ENCODE measurements at places on chromosomes 12 and 14. TPM values are rescaled to one million over a fixed set of nuclear protein-coding genes. Genes with fewer than 3 reads are reported as not detected.

GRCh38 chr12:53451661-53452158, at the start of gene PCBP2:
PCBP2 (plus strand) TSS chr12:53452102; CDS start chr12:53454801, 2,699 bp downstream.
- H3K27me3 ChIP-seq = no peaks in the 10 kb centered on the region
- peak; percentile 93 for DNase-seq
- H3K4me3 ChIP-seq = peak within 1 kb of the TSS; percentile 99
- H3K4me1 ChIP-seq = peaks cover 17% of the 10 kb centered on the region

DNA sequence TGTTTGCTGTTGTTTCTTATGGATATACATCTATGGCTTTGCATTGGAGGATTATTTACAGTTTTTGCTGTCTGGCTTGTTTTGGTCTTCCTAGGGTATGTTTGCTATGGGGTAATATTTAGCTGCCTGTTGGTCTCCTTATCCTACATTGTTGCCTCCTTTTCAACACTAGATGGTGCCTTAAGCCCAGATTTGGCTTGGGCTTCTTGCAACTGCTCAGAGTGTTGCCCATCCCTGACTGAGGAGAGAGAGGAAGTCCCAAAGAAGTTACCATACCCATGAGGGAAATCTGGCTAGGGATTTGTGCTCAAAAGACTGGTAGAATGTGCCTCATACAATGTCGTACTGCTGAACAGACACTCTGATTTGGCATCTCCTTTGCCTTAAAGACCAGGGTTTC, 94.6 kb upstream of the MUCL1 start:
- no peaks in the 10 kb centered on the region for H3K36me3 ChIP-seq
- no peaks in the 10 kb centered on the region for H3K27me3 ChIP-seq

DNA sequence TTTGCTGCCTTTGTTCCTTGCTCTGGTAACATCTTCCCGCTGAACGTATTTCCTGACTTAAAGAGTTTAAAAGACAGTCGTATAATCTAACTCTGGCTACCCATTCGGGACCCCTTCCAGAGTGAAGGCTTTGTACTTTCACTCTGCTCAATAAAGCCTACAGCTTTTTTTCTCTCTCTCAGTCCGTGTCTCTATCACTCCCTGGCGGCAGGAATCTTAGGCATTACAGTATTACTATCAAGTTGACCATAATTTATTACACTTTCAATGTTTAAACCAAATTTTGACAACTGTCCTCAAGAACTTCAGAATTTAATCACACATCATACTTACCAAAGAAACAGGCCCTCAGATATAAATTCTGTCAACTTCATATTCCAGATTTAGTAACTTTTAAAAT, 967.9 kb downstream of the FSCB start:
- no peak for DNase-seq
- H3K36me3 ChIP-seq = no peaks in the 10 kb centered on the region
- no peaks in the 10 kb centered on the region for H3K27me3 ChIP-seq
- H3K4me3 ChIP-seq = no peak overlapping the region
- H3K4me1 ChIP-seq = no peaks in the 10 kb centered on the region

- no peak overlapping the region for H3K27ac ChIP-seq
- no peak for DNase-seq
- H3K4me1 ChIP-seq = no peaks in the 10 kb centered on the region
- H3K4me3 ChIP-seq = no peak overlapping the region
Observed at GRCh38 chr14:24924544-24924943, 125.4 kb downstream of the STXBP6 start.

GRCh38 chr12:10672231-10672868, 1.5 kb downstream of the STYK1 start:
- H3K4me3 ChIP-seq = no peak overlapping the region
- H3K27me3 ChIP-seq = peaks cover 7% of the 10 kb centered on the region
- no peak overlapping the region for H3K27ac ChIP-seq

GRCh38 chr14:102238131-102238530, 66.8 kb downstream of the MOK start:
- H3K4me3 ChIP-seq = no peak overlapping the region
- H3K27ac ChIP-seq = no peak overlapping the region
- no peaks in the 10 kb centered on the region for H3K4me1 ChIP-seq
- no peak for DNase-seq
- no peaks in the 10 kb centered on the region for H3K27me3 ChIP-seq

The AVPR1A gene
- total RNA-seq = 4.3 TPM

The RASAL1 gene
- 2.0 TPM for total RNA-seq

The CFAP54 gene
- 4.2 TPM for total RNA-seq

The PRB2 gene
- total RNA-seq = not detected
